ENCODE measurements at places on chromosomes 11 and 22. TPM values are rescaled to one million over a fixed set of nuclear protein-coding genes. Genes with fewer than 3 reads are reported as not detected.

CERK gene
- 94.9 TPM for total RNA-seq

YIF1A gene
- total RNA-seq: 45.5 TPM

A4GALT gene
- total RNA-seq: not detected

PTPRCAP gene
- 351 TPM for total RNA-seq
